Endodermal cell (in vitro differentiated cells): ENCODE measurements at places on chromosomes 13 and 19.

GRCh38 chr13:75836441-75836840, 200.3 kb downstream of the LMO7 start:
- no peak for DNase-seq

DNA sequence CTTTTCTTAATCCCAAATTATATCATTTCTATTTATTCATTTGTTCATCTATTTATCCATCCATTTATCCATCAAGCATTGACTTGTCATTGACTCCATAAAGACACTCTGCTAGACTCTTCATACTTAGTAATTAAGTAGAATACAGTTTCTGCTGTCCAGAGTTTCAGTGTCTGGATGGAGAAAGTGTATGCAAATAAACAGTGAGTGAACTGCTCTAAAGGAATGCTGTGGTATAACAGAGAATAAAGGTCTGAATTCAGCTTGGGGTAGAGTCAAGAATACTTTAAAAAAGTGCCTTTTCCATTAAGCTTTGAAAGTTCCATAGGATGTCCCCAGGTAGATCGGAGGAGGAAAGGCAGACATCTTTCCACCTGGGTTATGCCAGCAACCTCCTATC, 51.4 kb downstream of the RAP2A start:
- DNase-seq, result no peak

DNA sequence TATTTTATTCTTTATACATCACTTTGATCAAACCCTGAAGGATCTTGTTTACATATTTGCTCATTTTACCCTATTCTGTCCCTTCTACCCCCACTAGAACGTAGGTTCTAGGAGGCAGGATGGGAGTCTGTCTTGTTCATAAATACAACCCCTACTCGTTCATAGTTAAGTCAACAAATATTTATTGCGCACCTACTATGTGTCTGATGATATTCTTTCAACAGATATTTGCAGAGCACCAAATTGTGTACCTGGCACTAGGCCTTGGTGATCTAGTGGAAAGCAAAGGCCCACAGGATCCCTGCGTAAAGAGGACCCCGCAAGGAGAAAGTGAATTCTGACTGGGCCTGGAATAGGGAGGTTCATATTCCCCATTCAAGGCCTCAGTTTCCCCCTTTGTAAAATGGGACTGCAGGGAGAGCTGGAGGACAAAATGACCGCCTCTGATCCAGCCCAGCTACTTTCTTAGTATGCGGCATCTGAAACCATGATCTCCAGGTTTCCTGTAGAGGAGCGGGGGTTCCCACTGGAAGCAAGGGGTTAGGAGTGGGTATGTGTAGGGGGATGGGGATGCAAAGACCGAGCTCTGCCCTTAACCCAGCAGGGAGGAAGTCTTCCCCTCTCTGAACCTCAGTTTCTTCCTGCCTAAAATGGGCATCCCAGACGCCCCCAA, 534 bp upstream of the GEMIN7 start:
- no peak for DNase-seq

- no peak for DNase-seq
Measured at GRCh38 chr13:100491164-100491842, 97.3 kb downstream of the GGACT start.

GRCh38 chr13:114249077-114249476, 14.4 kb downstream of the CDC16 start:
- DNase-seq, result no peak

DNA sequence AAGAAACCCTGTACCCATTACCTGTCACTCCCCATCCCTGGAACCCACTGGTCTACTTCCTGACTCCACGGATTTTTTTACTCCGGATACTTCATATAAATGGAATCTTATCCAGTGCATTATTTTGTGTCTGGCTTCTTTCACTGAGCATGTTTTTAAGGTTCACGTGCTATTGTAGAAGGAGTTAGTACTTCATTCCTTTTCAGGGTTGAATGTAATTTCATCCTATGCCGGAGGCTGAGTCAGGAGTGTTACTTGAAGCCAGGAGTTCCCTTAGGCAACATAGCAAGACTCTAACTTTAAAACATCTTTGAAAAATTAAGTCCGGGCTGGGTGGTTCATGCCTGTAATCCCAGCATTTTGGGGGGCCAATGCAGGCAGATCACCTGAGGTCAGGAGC, 17.9 kb upstream of the ELAVL1 start:
- DNase-seq, result no peak

GRCh38 chr13:75326173-75327134, 155.5 kb downstream of the TBC1D4 start:
- DNase-seq, result peak; percentile 50

- no peak for DNase-seq
Measured at GRCh38 chr13:98310485-98311199, 133.6 kb upstream of the RNF113B start.

DNA sequence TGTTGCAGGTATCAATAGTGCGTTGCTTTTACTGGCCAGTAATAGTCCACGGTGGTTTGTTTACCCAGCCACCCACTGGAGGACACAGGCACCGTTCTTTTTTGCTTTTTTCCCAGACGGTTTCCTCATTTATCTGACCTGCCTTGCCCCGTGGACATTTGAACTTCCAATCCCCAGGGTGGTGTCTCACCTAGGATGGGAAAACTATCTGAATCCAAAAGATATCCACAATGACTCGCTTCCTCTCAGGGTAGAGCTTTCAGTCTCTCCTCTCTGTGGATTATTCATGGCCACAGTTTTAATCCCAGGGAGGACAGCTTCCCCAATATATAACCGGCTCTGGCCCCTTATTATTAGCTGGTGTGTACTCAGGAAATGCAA, 170.8 kb downstream of the FOXO1 start:
- DNase-seq, result no peak

- no peak for DNase-seq
Measured at GRCh38 chr13:110331362-110331761, 24.3 kb downstream of the COL4A2 start.

- peak; percentile 82 for DNase-seq
Measured at GRCh38 chr13:99086267-99087097, 108.6 kb upstream of the DOCK9 start.

GRCh38 chr13:37680137-37680536, 81.6 kb upstream of the POSTN start:
- no peak for DNase-seq

DNA sequence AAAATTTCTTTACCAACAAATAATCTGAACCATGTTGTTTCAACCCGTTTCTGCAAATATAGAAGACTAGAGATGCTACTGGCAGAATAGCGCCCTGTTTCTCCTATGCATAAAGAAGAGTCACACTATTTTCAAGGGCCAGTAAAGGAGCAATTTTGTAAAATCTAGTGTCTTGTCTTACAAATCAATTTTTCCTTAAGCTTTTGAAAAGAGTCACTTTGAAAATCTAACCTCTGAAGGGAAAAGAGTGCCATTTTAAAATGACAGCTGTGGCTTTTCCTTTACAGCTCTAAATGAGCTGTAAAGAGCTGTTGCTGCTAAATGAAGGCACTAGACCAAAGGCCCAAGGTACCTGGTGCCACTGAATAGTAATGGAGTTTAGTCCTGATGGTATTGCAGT, 16.9 kb upstream of the GTF2F2 start:
- DNase-seq, result no peak

DNA sequence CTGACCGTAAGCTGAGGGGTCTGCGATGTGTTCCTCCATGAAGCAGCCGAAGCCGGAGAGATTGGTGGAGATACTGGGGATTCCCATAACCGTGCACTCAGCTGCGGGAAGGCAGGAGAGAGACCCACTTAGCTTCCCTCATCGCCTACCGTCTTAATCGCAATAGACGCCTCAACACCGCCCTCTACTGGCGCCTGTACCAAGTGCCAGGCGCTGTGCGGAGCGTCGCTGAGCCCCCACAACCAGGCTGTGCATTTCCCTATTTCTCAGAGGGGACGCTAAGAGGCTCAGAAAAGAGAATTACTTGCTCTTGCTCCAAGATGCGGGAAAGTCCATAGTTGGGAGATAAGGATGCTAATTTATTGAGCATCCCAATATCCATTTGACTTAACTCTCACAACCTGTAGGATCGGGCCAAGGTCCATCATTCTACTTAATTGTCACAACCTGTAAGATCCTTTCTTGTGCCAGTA, 5.8 kb downstream of the FTL start:
- DNase-seq, result peak; percentile 96

- DNase-seq, result no peak
Measured at GRCh38 chr13:25932365-25932764, 119.5 kb downstream of the SHISA2 start.

DNA sequence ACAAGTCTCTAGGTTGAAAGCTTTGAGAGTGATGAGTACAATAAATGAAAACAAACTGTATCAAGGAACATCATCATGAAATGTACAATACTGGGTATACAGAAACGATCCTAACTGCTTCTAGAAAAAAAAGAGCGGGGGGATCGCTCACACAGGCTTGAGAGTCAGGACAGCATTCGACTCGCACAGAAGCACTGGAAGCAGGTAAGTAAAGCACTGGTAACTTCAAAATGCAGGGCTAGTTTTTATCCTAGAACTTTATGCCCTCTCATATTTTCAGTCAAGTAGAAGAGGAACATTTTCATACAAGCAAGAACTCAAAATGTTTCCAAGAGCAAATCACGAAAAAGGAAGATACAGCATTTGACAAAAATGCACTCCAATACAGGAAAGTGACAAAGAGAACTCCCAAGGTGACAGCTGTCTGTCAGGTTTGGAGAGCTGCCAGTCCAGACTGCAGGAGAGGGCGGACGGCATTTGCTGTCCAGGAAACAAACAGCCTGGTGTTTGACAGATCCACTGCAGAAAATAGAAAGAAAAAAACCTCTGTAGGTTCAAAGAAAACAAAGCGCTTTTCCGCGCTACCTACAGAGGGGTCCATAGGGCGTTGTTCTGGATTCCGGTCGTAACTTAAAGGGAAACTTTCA, 58.2 kb upstream of the XPO4 start:
- DNase-seq, result no peak

GRCh38 chr13:41150058-41150457, 17.5 kb upstream of the KBTBD6 start:
- DNase-seq, result no peak
